ENCODE measurements at places on chromosomes 13 and 19.

DNA sequence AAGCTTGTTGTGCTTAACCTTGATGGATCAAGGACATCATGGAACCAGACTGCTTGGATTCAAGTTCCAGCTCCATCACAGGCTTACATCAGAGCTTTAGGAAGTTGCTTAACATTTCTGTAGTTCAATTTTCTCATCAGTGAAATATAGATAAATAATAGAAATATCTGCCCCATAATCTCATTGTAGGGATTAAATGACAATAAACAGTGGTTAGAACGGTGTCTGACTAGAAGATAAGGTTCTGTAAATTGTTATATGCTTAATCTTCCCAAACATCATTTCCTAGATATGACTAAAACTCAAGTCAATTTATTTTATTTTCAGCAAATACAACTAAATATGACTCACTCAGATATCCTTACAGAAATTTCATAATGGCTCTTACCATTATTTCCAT lies 83.5 kb downstream of the SLITRK1 start:
- no peak for DNase-seq

GRCh38 chr19:38433268-38433733 lies at the start of gene RYR1:
Gene RYR1 (plus strand): TSS chr19:38433691. CDS start chr19:38433830, 139 bp downstream.
- DNase-seq = no peak

GRCh38 chr19:44848036-44848811 lies 2.1 kb downstream of the NECTIN2 start:
- no peak for DNase-seq

DNA sequence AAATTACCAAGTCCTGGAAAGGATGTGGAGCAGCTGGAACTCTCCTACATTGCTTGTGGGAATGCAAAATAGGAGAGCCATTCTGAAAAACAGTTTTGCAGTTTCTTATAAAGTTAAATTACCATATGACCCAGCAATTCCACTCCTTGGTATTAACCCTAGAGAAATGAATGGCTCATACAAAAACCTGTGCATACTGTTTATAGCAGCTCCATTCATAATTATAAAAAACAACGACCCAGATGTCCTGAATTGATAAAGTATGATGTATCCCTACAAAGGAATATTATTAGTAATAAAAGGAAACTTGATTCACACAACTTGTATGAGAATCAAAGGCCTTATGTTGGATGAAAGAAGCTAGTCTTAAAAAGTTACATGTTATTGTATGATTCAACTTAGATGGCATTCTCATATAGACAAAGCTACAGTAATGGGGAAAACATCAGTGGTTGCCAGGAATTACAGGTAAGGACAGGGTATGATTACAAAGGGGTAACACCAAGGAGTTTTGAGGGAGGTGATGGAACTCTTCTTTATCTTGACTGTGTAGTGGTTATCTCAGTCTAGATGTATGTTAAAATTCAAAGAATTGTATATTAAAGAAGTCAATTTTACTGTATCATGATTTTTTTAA lies 35.4 kb downstream of the GPR180 start:
- no peak for DNase-seq

- DNase-seq = no peak
Measured at GRCh38 chr19:36797786-36798108, 25.1 kb upstream of the ZNF850 start.

- no peak for DNase-seq
Measured at GRCh38 chr19:1883784-1884183, 1.5 kb downstream of the ABHD17A start.

GRCh38 chr13:42041684-42042035 lies 6.8 kb upstream of the DGKH start:
- no peak for DNase-seq

DNA sequence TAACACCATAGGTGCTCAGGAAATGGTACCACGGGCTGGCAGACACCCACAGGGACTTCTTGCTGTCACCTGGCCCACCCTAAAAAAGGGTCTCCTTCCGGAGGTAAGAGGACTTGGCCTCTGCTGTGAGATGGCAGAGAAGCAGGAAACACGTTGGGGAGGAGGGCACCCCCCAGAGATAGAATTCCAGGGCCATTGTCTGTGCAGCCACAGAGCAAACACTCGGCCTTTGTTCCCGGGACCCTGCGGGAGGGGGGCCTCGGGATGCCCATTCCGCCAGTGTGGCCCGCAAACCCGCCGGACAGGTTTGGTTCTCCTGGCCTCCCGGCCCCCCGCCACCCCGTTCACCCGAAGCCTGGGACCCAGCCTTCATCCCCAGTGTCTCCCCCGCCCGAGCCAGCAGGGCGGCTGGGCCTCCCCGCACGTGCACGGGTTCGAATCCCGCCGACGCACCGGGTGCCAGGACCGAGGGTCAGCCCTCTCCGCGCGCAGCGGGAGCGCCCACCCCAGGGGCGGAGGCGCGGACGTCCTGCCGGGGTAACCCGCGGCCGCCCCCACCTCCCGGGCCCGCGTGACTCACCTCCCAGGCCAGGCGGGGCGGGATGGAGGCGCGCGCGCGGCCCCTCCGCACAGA lies 714 bp downstream of the PLPP2 start:
- no peak for DNase-seq

DNA sequence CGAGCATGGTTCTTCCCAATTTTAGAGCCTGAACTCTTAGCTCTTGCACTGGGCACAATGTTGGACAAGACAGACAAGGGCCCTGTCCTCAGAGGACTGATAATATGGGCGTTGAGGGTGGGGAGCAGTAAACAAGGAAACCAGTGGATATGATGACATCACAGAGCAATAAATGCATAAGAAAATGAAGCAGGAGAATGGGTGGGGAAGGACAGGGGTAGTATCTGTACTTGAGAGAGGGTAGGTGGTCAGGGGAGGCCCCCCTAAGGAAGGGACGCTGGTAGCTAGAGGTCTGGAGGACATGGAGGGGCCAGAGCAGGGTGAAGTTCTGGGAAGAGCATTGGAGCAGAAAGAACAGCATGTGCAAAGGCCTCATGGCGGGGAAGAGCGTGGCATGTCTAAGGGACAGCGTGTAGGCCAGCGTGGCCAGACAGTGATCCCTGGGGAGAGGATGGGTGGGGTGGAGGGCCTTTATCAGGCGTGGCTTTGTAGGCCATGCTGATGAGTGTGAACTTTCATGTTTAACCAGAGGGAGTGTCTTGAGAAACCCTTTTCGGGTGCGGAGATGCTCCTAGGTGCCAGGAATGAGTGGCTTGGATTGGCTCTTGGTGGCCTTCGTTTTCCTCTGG lies 15.1 kb upstream of the ZNF536 start:
- DNase-seq = no peak

DNA sequence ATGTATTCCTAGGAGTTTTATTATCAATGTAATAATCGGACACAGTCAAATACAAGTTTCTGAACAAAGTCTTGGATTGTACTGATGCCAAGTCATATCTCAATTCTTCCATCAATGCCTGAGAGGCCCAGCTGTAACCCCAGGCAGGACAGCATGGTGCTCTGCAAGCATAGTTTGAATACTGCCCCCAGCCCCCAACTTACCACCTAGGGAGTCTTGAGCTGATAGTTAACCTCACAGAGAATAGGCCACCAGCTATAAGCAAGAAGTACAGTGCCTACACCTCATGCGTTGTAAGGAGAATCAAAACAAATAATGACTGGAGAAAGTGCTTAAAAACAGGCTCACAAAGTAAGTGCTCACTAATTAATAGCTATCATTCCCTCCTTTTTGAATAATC lies 2.7 kb downstream of the PROSER1 start:
- DNase-seq = no peak

DNA sequence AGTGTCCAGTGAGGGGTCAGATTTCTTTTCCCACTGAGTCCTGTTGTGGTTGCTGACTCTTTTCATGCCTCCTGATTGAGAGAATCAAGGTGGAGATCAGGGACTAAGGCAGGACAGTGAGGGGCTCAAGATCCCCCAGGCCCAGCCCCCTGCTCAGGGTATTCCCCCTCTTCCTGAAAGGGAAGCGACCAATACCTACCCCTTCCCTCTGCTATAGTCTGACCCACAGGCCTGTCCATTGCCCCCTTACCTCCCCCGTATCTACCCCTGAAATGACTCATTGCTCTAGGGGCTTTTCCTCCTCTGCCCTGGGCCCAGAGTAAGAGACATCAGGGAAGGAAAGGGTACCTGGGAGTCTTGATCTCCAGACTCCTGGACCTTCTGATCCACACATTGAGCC lies 1320.5 kb downstream of the UQCRFS1 start:
- DNase-seq = no peak

- no peak for DNase-seq
Measured at GRCh38 chr13:95547531-95548167, 4.9 kb upstream of the CLDN10 start.

DNA sequence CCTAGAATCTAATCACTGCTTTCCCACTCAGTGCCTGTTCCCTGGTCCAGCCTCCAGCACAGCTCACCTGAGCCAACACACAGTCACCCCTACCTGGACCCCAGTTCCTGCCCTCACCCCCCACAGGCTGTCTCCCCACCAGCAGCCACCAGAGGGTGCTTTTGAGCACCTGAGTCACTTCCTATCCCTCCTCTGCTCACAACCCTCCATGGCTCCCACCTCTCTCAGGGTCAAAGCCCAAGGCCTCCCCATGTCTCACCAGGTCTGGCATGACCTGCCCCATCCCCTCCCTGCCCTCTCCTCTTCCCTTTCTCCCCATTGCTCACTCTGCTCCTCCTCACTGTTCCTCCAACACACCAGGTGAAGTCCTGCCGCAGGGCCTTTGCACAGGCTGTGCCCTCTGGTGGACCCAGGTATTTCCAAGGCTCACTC lies 7.1 kb upstream of the DPP9 start:
- no peak for DNase-seq

DNA sequence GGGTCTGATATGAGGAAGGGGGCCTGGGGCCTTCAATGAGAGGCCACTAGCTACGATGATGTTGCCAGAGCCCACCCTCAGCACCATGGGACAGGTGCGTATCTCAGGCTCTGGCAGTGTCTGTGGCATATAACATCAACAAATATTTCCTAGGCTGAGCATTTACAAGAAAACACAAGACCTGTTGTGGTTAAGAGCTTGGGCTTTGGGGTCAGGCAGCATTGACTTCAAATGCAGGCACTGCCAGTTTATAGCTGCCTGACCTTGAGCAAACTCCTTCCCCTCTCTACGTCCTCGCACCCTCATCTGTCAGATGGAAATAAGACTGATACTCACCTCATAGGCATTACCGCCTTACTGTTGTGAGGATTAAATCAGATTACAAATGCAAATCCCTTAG lies 156.0 kb downstream of the KATNAL1 start:
- no peak for DNase-seq

DNA sequence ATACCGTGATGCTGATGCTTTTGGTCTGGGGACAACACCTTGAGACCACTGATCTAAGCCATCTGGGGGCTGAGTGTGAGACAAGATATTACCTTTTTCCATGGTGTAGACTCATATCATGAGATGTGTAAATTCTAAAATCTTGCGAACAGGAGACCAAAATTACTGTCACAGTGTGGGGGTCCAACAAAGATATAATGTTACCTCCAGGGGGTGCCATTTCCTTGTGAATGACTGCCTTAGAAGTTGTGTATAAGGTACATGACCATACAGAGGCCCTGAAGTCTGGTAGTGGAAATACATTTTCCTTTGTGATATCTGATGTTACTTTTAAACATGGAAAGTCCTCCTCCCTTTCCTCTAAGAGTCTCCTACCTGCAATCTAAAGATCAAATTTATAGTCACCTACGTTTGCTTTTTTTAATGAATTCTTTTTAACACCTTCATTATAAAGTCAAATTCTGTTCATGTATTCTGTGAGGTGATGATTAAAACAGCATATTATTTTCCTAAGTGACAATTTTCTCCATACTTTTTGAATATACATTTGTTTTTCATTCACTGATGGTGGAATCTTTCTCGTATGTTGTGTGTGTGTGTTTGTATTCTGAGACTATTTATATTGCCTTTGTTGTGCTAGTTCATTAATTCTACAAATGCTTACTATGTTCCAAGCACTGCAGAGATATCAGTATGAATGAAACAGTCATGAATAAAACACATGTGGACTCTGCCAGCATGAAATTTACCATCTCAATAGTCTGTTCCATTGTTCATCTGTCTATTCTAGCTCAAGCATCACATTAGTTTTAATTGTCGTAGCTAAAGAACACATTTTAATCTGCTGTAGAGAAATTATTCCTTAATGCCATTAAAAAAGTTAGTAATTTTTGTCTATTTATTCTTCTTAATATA lies 113.7 kb downstream of the RFC3 start:
- no peak for DNase-seq

GRCh38 chr13:107809125-107809524 lies 406.2 kb downstream of the LIG4 start:
- DNase-seq = no peak
